ENCODE measurements at places on chromosomes 7 and 10.
A peak's percentile ranks its signal among the peaks of the same experiment; 100 is the strongest.

GRCh38 chr10:132186488-132187429, at the start of gene DPYSL4:
Gene DPYSL4, plus strand, starts transcription at chr10:132186948. Its CDS starts 116 bp downstream, at chr10:132187064.
- DNase-seq, result no peak

GRCh38 chr7:141844256-141844655, 3.0 kb upstream of the PRSS37 start:
- DNase-seq, result no peak

DNA sequence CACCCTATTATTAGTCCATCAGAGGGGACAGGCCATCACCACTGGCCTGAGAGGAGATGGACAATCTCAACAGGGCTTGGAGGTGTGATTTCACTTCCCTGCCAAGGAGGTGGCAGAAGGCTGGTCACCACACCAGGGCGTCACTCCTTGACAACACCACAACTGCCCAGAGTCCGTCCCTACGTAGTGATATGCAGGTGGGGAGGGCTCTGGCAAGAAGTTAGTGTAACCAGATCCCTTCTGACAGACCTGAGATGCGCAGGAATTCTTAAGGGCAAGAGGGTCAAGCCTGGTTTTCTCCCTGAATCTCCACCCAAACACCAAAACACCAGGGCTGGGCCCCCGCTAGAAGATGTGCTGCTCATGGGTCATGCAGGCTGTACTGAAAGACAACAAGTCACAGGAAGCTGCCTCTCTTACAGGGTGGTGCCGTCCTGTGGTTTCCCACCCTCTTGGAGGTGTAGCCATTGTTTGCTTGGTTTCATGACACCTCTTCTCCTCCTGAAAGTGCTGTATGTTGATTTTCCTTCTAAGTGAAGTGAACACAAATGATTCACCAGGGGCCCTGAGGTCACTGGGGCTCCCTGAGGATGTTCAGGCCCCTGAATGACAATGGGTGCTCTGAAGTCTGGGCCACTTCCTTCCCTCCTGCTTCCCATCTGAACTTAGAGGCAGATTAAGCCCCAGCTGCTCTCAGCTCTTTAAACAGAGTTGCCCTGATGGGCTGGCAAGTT, 27.1 kb downstream of the ATXN7L1 start:
- peak; percentile 47 for DNase-seq

- no peak for DNase-seq
Measured at GRCh38 chr7:116524609-116525297, at the start of gene CAV1. Gene CAV1, plus strand, starts transcription at chr7:116525036. Its CDS starts 27 bp downstream, at chr7:116525063.

- no peak for DNase-seq
Measured at GRCh38 chr7:66283003-66283920, 78.1 kb downstream of the TPST1 start.

DNA sequence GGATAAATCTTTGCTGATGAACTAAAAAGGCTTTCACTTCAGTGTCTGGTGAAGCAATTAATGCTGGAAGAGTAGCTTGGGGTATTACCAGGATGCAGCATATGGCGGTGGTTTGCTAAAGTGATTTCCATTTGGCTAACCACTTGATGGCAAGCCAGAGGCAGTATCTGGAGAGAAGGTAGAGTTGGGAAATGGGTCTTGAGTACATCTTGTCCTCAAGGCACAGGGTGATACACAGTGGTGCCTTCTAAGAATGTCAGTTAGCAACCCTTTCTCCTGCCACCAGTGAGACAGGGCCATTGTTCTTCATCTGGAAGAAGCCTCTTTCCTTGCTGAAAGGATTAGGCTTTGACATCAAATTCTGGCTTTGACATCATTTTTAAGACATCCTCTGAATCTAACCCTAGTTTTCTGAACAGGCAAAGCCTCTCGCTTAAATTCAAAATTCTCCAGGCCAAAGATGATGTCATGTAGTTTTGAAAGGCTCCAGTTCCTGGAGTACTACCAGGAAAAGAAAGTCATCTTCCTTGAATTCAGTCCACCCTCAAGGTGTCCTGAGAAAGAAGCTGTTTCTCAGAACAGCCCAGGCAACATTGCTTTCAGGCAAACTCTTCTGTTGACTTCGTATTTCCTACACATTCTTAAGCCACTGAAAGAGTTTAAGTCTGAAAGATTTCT, 162.4 kb downstream of the ARID5B start:
- DNase-seq, result no peak

DNA sequence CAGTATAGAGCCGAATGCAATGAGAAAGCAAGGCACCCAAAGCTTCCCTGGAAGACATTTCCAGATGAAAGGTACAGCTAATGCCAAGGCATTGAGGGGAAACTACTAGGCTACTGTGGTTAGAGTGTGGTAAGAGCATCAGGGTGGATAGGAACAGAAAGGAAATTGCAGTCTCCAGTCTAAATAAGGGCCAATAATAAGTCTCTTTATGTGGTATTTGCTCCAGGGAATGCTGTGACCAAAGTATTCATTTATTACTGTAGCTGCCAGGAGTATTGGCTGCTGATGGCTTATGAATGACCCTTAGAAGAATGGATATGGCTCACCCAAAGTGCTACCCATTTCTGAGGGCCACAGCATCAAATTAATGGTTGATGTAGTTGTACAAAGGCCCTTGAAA, 30.1 kb upstream of the POT1 start:
- no peak for DNase-seq

DNA sequence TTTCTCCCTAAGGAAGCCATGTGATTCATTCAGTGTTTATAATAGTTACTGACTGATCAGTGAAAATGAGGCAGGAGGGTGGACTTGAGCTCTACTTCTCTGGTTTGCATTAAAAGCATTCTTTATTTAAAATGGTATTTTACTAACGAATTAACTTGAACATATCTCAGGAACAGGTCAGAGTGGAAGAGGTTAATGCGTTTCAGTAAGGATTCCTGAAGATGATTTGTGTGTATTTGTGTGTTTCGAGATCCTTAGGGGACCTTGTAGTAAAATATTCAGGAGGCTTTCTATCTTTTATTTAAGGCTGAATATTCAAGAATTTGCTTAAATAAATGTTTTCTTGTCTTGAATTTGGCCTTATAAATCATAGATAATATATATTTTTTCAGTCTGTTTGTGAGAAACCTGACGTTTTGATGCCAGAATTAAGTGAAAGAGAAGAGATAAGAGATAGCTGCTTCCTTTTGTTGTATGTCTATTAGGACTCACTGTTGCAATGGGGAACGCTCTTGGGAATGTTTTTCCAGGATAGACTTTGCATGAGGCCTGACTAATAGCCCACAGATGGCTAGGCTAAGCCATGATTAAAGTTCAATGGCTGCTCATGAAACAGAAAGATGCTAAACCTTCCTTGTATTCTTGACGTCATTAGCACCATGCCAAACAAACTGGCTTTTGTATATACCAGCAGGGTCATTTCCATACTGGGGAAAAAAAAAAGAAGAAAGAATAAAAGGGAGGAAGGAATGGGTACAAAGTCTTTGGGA, 93.8 kb upstream of the MTPN start:
- DNase-seq, result no peak
